ENCODE measurements at places on chromosomes 1 and 21.

DNA sequence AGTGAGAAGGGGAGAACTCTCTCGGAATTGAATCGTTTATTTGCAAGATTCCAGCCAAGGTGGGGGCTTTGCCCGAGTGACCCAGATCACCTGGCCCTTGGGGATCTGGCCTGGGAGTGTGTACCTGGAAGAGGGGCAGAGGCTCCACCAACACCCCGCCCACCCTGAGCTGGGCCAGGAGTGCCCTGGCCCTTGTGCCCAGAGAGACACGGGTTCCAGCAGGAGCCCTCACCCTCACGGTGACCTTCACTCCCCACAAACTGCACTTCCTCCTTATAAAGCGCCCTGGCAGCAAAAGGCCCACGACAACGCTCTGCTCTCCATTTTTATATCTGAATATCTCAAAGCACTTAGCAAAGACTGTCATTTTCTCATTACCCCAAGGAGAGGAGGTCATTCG lies 16.6 kb downstream of the CASZ1 start:
- DNase-seq: no peak

GRCh38 chr1:234927971-234928640 lies 200.5 kb downstream of the TOMM20 start:
- no peak for DNase-seq

GRCh38 chr1:166164995-166165660 lies 1.7 kb downstream of the FAM78B start:
- DNase-seq: no peak

DNA sequence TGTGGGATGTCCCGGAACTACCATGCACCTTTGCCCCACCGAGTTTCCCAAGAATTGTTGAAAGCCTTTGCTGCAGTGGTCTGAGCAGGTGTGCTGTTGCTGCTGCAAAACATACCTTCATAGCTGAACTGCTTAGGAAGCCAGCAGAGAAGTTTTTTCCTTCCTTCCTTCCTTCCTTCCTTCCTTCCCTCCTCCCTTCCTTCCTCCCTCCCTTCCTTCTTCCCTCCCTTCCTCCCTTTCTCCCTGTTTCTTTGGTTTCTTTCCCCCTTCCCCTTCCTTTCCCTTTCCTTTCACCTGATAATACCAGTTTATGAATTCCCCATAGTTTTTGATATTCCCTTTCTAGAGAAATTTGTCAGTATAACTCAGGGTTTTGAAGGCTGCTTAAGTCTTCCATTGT lies 10.8 kb upstream of the SH3D21 start:
- DNase-seq: no peak

GRCh38 chr21:36858320-36858957 lies 108.0 kb downstream of the HLCS start:
- DNase-seq: no peak

DNA sequence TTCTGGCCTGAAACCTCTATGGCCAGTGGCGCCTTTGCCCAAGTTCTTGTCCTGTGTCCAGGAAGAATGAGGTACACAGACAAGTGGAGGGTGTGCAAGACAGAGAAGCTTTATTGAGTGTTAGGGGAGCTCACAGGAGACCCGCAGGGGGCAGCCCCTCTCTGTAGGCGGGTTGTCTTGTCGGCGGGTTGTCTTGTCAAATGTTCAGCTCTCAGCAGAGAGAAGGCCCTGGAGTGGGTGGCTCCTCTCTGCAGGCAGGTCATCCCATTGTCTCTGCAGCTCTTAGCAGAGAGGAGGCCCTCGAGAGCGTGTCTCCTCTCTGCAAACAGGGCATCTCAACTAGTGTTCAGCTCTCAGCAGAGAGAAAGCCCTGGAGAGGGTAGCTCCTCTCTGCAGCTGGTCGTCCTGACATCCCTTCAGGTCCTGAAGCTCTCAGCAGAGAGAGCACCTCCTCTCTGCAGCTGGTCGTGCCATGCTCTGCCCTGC lies 11.0 kb downstream of the COL6A2 start:
- DNase-seq: no peak

- no peak for DNase-seq
Observed at GRCh38 chr1:13642306-13643004, 57.5 kb upstream of the PRDM2 start.

DNA sequence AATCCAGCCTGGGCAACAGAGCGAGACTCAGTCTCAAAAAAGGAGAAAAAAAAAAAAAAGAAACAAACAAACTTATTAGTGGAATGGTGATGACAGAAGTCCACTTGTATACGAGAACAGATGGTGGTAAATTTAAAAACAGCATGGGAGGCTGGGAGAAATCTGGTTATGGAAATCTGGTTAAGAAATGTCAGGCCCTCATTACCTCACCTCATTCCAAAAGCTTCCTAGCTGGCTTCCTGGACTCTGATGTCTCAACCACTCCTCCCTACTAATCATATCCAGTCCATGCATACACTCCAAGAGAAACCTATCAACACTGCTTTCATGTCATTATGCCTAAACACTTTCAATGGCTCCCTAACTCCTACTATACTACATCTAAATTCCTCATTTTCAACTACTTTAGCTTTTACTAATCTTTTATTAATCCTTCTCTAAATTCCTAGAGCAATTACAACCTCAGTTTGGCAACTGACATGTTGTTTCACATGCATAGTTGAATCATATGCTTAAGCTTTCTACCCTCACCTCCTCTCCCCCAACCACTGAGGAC lies 52.9 kb downstream of the FOXJ3 start:
- DNase-seq: no peak

DNA sequence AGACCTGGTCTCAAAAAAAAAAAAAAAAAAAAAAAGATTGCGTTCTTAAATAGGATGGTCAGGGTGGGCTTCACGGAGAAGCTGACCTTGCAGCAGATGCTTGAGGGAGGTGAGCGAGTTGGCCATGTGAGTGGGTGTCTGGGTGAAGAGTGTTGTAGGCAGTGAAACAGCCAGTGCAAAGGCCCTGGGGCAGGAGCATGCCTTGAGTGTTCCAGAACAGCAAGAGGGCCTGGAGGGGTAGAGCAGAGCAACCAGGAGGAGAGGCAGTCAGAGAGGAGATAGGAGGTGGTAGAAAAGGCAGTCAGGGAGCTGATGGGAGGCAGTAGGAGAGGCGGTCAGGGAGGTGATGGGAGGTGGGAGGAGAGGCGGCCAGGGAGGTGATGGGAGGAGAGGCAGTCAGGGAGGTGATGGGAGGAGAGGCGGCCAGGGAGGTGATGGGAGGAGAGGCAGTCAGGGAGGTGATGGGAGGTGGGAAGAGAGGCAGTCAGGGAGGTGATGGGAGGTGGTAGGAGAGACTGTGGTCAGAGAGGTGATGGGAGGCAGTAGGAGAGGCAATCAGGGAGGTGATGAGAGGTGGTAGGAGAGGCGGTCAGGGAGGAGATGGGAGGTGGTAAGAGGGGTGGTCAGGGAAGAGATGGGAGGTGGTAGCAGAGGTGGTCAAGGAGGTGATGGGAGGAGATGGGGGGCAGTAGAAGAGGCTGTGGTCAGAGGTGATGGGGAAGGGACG lies 20.2 kb upstream of the PADI6 start:
- no peak for DNase-seq

GRCh38 chr1:26094076-26094669 lies 17.5 kb upstream of the PDIK1L start:
- no peak for DNase-seq

DNA sequence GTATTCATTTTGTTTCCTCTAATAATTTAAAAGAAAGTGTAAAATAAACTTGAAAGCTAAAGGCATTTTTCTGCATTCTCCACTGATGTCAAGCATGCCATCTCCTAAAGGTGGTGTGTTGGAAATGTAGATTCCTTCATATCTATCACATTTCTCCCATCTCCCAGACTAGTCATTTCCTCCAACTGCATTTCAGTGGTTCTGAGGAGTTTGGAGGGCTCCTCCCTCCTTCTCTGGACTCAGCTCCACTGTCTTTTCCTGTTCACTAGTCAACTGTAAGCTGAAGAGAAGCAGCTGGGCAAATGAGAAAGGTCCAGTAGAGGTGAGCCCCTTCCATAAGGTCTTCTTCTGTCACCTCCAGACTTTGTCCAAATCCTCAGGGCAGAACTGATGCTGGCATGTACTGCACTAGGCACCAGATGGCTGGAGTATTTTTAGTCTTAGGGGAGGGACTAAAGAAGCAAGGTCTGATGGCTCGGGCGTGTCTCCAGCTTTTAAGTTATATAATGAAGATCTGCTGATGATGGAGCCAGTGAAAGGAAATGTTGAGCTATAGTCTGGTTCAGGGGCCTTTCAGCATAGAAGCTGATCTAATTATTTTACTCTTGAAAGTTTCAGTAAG lies 186.1 kb downstream of the NTNG1 start:
- no peak for DNase-seq

- DNase-seq: no peak
Observed at GRCh38 chr1:60068393-60069045, 5.1 kb downstream of the C1orf87 start.

- peak; percentile 26 for DNase-seq
Observed at GRCh38 chr1:37602750-37603694, 7.3 kb upstream of the GNL2 start.

GRCh38 chr1:106921186-106921585 lies 135.3 kb upstream of the PRMT6 start:
- no peak for DNase-seq

GRCh38 chr21:29146726-29147125 lies 16.3 kb downstream of the MAP3K7CL start:
- no peak for DNase-seq

- no peak for DNase-seq
Observed at GRCh38 chr1:14426854-14427253, 171.6 kb upstream of the KAZN start.

GRCh38 chr1:201139756-201140155 lies 12.8 kb upstream of the ASCL5 start:
- no peak for DNase-seq

- no peak for DNase-seq
Observed at GRCh38 chr1:46248122-46248920, 758 bp downstream of the RAD54L start.

GRCh38 chr1:246797597-246797996 lies 73.4 kb downstream of the SCCPDH start:
- no peak for DNase-seq

- peak; percentile 68 for DNase-seq
Observed at GRCh38 chr1:154405747-154406571, 816 bp downstream of the IL6R start.

GRCh38 chr1:161720956-161721737 lies at the start of gene FCRLB:
FCRLB (plus strand) TSS chr1:161721544; CDS start chr1:161722673, 1,129 bp downstream.
- DNase-seq: no peak

DNA sequence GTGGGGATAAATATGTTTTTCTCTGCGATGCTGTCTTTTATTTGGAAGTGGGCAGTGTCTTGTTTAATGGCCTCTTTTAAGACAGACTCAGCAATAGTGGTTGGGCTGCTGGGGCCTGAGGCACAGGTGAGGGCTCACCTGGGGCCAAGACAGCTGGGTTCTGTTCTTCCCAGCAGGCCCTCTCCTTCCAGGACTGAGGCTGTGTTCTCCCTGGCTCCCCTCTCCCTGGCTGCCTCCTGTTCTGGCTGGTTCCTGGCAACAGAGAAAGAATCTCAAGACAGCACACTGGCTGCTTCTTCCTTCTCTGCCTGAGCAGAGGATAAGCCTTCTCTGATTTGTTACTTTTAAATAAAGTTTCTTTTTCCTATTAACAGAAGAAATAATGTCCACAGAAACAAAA lies 7.4 kb upstream of the GRHL3 start:
- DNase-seq: no peak

- DNase-seq: no peak
Observed at GRCh38 chr21:41233916-41234315, 66.0 kb downstream of the BACE2 start.

GRCh38 chr1:171218661-171219060 lies 29.6 kb upstream of the FMO1 start:
- DNase-seq: no peak

DNA sequence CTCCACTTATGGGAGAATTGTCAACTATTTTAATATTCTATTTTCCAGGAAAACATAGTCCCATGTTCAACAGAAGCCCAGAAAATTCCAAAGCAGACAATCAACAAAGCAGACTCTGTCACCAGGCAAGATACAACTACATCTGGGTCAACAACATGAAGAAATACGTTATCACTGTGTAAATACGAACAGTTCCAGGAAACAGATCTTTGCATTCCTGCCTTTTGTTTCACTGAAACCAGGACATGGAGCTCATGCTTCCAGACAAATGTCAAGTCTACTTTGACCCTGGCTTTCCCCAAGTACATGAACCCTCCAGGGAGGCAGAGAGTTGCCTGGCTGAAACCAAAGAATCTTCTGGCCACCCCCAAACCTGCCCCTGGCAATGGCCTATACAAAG lies 106.7 kb downstream of the SETD4 start:
- DNase-seq: no peak

DNA sequence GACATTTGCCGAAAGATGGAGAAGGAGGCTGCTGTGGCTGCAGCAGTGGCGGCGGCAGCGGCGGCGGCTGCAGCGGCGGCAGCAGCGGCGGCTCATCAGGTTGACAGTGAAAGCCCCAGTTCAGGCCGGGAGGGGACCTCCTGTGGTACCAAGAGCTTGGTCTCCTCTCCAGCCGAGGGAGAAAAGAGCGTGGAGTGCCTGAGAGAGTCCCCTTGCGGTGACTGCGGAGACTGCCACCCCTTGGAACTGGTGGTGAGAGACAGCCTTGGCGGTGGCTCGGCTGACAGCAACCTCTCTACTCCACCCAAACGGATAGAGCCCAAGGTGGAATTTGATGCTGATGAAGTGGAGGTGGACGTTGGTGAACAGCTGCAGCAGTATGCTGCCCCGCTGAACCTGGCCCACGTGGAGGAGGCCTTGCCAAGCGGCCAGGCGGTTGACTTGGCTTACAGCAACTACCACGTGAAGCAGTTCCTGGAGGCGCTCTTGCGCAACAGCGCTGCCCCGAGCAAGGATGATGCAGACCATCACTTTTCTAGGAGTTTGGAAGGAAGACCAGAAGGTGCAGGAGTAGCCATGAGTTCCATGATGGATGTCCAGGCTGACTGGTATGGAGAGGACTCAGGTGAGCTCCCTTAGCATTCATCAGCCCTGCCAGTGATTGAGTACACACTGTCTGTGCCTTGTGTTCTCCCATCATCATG lies 6.3 kb downstream of the ZBTB8B start:
- DNase-seq: no peak

GRCh38 chr21:24197923-24198322 lies 1409.4 kb downstream of the MRPL39 start:
- no peak for DNase-seq

GRCh38 chr1:55321942-55322341 lies 106.8 kb upstream of the USP24 start:
- no peak for DNase-seq
